Lower leg skin (tissue), 4 donors: ENCODE measurements at places on chromosomes 16 and 17. TPM values are rescaled to one million over a fixed set of nuclear protein-coding genes. Genes with fewer than 3 reads are reported as not detected.
A peak's percentile ranks its signal among the peaks of the same experiment; 100 is the strongest.

GRCh38 chr17:19507775-19508576, 25.7 kb upstream of the SLC47A1 start:
- peak; percentile 94 for DNase-seq

DNA sequence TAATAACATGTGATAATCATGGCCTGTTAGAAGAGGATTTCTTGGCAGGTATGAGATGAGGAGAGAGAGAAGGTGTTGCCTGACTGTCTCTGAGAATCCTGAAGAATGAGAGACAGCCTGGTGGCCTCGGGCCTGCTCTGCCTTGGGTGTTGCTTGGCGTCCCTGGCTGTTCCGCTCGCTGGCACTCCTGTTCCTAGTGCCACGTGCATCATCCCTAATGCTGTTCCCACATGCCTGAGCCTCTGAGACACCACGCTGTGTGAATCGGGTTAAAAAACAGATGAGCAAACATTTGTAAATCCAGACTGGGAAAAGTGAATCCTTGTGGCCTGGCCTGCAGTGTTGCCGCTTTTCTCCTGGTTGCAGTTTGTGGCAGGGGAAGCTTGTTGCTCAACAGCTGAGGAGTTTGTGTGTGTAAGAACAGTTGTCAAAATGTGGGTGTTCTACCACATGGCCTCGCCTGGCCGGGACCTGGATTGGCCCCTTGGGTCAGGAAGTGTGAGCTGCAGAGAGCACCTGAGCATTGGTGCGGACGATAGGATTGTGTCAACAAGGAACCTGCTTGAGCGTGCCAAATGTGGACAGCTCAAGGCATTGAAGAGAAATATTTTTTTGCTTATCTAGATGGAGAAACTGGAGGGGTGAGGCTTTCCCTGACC, 22.0 kb downstream of the UBN1 start:
- peak; percentile 59 for DNase-seq

MRC2 gene
- total RNA-seq = 21.9 TPM

GRCh38 chr16:83717814-83718213, 90.0 kb upstream of the HSBP1 start:
- DNase-seq = no peak

PGAP3 gene
- 41.4 TPM for total RNA-seq

HOXB9 gene
- total RNA-seq = not detected

USP31 gene
- total RNA-seq = 41.1 TPM

PRSS36 gene
- total RNA-seq = 2.6 TPM
